Stimulated activated CD4-positive, alpha-beta T cell treated with anti-CD3 and anti-CD28 coated beads, Interleukin-1b, Interleukin-23, amount 100 ng/mL, for 48 hours (primary cell): ENCODE measurements at places on chromosomes 3 and 15.

DNA sequence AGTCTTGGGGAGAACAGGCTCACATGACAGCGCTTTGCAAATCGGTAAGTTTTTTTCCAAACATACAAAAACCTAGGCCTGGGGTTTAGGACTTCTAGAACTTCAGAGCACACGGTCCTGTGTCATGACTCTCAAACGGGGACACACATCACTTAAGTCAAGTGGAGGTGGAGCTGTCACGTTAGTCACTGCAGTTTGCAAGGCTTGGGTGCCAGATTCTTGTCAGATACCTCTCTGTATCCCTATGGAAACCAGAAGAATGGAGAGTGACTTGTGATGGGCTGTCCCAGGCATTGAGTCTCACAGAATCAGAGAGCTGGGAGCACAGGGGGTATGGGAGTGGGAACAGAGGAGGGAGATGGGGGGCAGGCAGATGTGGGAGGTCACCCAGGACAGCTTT lies 64.8 kb downstream of the DUT start:
- DNase-seq: no peak

GRCh38 chr3:183737116-183737515 lies 39.5 kb downstream of the YEATS2 start:
- no peak for DNase-seq

GRCh38 chr3:46927718-46928073 lies 48.8 kb downstream of the CCDC12 start:
- no peak for DNase-seq

- no peak for DNase-seq
These were observed 423.6 kb upstream of the ARL6 start for GRCh38 chr3:97340940-97341339.

DNA sequence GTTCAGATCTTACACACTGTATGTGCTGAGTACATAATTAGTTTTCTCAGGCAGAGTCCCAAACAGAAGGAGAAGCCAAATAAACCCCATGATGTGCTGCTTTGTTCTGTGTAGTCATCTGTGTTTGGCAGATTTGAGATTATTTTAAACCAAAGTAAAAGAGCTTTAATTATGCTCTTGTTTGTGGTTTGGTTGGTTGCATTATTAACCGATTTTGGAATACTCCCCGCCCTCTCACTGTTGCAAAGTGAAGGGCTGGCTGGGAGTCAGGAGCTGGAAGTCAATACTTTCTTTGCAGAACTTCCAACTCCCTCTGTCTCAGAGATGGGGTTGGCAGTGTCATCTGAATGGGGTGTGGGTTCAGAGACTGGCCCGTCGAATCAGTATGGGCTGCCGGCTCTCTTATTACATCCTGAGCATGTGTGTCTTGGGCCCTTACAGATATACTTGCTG lies 34.4 kb downstream of the SLCO3A1 start:
- DNase-seq: no peak

GRCh38 chr15:95995375-95996168 lies 334.9 kb upstream of the NR2F2 start:
- DNase-seq: no peak

GRCh38 chr15:95457520-95457919 lies 873.0 kb upstream of the NR2F2 start:
- DNase-seq: no peak

DNA sequence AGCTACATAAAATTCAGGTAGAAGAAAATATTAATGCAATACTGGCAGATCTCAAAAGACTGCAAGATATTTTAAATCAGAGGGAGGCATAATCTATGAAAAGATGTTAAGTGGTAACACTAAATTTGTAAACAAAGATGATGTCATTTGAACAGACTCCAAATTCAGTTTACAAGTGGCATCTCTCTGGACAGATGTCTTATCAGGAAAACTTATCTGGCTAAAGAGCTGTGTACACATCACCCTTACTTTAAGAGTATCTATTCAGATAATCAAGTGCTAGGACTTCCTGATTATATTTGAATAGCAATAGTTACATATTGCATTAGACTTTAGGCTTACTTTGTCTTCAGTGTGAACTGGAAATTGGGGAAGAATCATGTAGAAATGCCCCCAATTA lies 231.5 kb downstream of the WDR72 start:
- DNase-seq: no peak

GRCh38 chr15:25619076-25619475 lies 180.3 kb upstream of the UBE3A start:
- DNase-seq: no peak

- DNase-seq: no peak
These were observed 1278.0 kb upstream of the GBE1 start for GRCh38 chr3:83039422-83039821.

DNA sequence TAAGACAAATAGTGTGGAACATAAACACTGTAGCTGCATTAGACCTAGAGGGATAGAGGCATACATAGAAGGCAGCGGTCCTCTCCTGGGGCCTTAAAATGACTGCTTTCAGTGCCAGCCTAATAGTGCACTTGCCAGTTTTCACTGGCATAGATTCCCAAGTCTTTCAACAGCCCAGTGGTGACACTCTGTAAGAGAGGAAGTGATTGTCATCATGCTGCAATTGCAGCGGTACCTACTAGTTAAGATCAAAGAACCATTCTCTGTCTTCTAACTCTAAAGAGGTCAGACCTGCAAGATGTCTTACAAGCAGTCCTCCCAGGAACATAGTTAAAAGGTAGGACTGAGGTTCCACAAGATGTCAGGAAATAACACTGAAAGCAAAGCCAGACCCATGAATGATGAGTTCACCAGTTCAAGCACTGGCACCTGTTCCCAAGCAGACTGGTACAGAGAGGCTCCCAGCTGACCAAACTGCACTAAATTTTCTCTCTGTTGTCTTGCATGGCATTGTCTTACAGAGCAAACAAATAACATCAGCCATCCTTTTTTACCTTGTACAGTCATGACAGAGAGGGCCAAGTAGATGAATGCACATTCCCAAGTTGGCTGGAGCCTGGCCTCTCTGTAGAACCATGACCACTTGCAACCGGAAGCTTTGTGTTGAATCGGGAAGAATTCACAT lies 100.5 kb upstream of the SKOR1 start:
- DNase-seq: no peak
